ENCODE measurements at places on chromosomes 5 and 9.

GRCh38 chr5:178673801-178674295 lies 47.0 kb upstream of the CLK4 start:
- no peak for DNase-seq

DNA sequence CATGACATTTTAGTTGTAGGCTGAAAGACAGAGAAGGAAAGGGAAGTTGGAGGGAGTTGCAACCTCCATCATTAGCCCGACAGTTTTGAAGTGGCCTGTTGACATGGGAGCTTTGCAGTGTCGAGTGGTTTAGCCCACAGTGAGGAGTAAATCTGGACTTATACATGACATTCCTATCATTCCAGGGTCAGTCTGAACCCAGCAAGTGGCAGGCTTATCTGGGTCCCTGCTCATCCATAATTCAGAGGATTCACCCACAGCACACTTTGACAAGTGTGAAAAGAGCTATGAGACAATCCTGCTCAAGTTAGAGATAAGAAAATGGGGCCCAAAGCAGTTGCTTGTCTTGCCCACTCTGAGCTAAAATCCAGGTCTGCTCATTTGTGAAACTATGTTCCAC lies 8.4 kb upstream of the TNC start:
- no peak for DNase-seq

- DNase-seq: no peak
Measured at GRCh38 chr5:19927919-19928318, 60.1 kb downstream of the CDH18 start.

DNA sequence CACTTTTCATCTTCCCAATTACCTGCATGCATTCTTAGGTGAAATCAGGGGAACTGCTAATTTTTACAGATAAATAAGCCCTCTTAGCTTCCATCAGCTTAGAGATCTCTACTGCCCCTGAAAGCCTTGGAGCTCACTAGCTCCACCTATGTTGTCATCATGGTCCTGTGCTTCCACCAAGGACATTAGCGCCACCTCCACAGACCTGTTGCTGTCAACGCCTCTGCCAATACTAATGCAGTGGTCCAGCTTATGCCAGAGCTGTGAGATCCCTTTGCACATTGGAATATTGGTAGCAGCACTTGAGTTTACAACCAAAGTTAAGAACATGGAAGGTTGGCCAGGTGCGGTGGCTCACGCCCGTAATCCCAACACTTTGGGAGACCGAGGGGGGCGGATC lies 7.7 kb upstream of the SHISAL2B start:
- DNase-seq: no peak

DNA sequence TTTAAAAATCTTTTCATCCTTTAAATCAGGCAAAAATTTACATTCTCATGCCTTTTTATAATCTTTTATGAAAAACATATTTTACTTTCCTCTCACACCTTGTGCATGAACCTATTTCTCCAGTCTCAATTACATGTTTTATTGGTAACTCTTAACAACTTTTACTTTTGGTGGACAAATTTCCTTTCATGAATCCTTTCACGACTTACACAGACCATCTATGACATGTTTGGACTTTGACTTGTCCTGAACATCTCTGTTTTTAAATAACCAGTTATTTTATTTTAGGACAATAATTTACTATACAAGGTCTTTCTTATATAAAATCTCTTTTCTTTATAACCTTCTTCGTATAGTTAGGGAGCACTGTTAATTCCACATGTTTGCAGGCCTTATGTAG lies 26.5 kb upstream of the MTMR12 start:
- no peak for DNase-seq

- no peak for DNase-seq
Measured at GRCh38 chr5:179263391-179264052, 81.7 kb downstream of the ADAMTS2 start.

DNA sequence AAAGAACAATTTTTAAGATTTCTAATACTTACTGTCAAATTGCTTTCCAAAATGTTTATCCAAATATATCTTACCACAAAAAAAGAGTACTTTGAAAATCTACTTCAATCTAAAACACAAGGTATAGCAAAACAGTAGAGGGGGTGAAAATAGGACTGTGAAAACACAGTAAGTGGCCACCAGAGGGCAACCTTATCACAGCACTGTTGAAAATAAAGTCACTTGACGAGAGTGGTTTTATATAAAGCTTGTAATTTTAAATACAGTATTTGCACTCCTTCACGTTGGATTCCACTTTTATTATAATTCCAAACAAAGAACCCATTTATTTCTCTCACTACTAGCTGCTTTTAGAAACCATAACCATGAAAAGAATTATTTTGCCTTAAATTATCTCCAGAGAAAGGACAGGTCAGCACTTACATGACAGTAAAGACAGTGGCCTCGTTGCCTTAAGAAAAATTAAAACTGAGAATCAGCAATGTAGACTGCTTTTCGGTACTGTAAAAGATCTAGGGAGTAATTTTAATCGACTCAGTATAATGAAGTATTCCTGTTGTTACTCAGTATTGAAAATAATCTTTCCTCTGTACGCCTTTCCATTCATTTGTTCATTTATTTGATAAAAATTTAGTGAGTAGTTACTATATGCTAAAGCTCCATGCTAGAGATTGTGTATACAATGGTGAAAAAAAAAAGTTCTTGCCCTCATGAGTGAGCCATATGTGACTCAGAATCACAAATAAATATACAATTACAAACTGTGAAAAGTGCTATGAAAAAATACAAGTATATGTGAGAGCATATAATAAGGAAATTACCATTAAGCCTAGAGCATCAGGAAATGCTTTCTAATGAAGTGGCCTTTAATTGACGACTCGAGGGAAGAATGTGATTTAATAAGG lies 40.0 kb upstream of the CDK5RAP2 start:
- peak; percentile 58 for DNase-seq

DNA sequence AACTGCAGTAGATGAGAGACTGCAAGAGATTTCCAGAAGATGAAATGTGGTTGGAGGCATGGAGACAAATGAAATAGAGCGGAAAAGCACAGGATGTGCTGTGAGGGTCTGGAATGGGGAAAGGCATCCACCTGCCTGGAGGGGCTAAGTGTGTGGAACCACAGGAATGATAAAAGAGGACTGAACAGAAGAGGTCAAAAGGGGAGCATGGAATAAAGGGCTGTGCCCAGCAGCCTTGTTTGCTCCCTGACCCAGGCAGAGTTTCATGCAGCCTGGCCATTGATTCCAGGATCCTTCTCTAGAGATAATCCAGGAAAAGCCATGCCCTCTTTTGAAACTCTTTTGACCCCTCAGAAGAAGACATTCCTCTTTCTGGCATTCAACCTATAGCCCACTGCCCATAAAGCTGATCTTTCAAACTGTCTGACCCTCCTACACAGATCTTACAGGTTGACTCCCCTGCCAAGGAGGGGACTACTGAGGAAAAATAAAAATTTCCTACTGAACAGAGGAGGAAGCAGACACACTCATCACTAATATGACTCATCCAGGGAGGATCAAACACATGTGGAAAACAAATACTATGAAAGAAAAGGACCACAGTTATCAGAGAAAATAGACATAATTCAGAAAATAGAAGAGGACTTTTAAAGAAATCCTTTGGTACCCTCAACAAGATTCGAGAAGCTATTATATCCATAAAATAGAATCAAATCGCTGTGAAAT lies 273.5 kb upstream of the PCSK5 start:
- DNase-seq: no peak

- DNase-seq: no peak
Measured at GRCh38 chr9:70600506-70600905, 186.0 kb upstream of the KLF9 start.

- no peak for DNase-seq
Measured at GRCh38 chr9:127566351-127567001, 45.6 kb upstream of the STXBP1 start.

- no peak for DNase-seq
Measured at GRCh38 chr5:126355940-126356339, 67.3 kb upstream of the GRAMD2B start.

- DNase-seq: no peak
Measured at GRCh38 chr5:145117285-145117684, 717.9 kb downstream of the PRELID2 start.

GRCh38 chr5:68290847-68291246 lies 75.3 kb downstream of the PIK3R1 start:
- no peak for DNase-seq

- DNase-seq: no peak
Measured at GRCh38 chr9:21144603-21145002, 3.0 kb upstream of the IFNW1 start.

DNA sequence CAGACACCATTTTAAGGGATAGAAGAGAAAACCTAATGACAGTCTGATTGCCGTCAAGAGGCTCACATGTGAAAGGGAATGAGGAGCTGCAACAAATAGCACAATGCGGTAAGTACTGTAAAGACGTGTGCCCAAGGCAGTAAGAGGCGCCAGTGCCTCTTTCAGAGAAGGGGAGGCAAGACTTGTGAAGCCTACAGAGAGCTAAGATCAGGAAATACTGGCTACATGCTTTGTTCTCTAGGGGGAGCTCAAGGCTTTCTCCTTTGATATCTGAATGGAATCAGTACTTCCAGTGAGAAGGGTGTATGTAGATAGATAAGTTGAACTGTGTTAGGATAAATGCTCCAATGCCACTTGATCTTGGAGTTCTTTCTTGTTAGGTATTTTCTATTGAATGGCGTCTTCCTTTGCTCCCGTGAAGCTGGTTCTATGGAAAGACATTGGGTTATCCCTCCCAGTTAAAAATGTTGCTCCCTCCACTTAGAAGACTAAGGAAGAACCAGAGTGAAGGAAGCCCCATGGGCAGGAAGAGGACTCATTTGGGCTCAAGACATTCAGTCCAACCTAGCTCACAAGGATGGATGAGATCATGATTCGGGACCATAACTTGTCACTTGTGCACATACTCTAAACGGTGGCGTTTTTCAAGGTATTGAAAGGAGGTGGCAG lies 23.5 kb upstream of the ALDOB start:
- DNase-seq: peak; percentile 66

DNA sequence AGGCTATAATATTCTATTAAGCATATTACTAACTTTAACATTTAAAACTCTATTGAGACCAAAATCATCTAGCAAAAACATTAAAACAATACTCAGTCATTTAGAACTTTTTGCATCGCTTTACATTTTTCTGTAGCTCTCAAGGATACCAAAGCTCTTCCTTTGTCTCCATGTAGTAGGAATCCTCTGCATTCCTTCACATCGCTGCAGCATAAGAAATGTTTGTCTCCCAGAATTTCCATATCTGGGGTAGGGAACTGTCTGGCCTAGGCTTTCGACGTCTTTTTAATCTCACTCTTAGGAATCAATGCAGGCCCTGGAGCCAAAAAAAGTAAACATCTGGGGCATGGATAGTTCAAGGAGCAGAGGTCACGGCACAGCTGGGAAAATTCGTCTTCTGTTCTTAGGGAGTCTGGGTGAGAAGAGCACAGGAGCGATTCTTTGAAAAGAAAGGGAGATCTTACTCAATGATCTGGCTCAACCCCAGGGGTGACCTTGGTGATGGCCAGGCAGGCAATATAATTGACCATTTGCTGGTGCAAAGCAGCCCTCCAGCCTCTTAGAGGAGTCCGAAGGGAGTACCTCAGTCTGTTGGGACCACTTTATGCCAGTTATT lies 23.2 kb upstream of the RAI14 start:
- DNase-seq: no peak

DNA sequence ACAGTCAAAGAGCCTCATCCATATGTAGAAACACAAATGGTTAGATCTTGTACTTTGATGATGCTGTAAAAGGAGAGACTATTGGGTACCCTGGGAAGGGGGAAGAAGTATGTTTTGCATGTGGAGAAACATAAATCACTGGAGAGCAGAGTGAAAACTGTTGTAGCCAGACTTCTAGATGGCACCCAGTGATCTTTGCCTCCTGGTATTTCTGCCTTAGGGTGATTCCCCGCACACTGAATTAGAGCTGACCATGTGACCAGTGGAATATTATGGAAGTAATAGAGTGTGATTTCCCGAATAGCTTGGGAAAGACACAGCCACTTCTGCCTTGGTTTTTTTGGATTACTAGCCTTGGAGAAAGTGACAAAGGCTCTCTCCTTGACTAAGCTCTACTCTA lies 174.3 kb downstream of the LPAR1 start:
- no peak for DNase-seq

- DNase-seq: no peak
Measured at GRCh38 chr9:36051317-36051716, 14.6 kb downstream of the RECK start.

- no peak for DNase-seq
Measured at GRCh38 chr9:72681283-72681630, 159.8 kb downstream of the TMC1 start.

DNA sequence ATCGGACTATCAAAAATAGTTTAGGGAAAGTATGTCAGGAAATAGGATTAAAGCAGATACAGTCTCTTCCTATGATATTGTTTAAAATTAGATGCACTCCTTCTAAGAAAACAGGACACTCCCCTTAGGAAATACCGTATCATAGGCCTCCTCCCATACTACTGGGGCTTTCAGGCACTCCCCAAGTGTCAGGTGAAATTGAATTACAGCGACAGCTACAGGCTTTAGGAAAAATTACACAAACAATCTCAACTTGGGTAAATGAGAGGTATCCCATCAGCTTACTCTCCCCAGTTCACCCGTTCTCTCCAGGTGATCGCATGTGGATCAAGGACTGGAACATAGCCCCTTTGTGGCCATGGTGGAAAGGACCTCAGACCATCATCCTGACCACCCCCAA lies 110.4 kb upstream of the EPB41L4A start:
- DNase-seq: no peak

GRCh38 chr9:71602652-71603051 lies 165.7 kb downstream of the CEMIP2 start:
- DNase-seq: no peak

DNA sequence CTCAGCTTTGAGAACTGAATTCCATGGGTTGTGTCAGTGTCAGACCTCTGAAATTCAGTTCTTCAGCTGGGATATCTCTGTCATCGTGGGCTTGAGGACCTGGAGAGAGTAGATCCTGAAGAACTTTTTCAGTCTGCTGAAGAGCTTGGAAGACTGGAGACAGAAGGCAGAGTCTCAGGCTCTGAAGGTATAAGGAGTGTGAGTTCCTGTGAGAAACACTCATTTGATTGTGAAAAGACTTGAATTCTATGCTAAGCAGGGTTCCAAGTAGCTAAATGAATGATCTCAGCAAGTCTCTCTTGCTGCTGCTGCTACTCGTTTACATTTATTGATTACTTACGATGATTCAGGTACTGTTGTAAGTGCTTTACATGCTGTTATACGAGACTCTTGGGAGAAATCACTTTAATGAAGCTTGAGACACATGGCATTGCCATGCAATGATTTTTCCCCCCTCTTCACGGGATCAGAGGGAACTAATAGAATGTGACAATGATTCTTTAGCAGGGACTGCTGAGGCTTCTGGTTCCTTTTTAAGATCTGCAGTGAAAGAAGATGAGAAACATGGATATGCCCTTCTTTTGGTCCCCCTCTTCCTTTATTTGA lies 63.8 kb downstream of the PTTG1 start:
- no peak for DNase-seq

Measured in D341Med (cell line).